T-helper 9 cell (primary cell): ENCODE measurements at places on chromosomes 11 and 22.

GRCh38 chr11:116776522-116776984, 3.8 kb upstream of the BUD13 start:
- no peak for DNase-seq

- DNase-seq: no peak
Measured at GRCh38 chr11:112156153-112156955, 7.5 kb downstream of the IL18 start.

GRCh38 chr11:88174709-88175568, at the start of gene RAB38:
Gene RAB38, minus strand, starts transcription at chr11:88175443. Its CDS starts 59 bp downstream, at chr11:88175384.
- DNase-seq: no peak

GRCh38 chr22:39419096-39419495, 19.5 kb downstream of the TAB1 start:
- no peak for DNase-seq

DNA sequence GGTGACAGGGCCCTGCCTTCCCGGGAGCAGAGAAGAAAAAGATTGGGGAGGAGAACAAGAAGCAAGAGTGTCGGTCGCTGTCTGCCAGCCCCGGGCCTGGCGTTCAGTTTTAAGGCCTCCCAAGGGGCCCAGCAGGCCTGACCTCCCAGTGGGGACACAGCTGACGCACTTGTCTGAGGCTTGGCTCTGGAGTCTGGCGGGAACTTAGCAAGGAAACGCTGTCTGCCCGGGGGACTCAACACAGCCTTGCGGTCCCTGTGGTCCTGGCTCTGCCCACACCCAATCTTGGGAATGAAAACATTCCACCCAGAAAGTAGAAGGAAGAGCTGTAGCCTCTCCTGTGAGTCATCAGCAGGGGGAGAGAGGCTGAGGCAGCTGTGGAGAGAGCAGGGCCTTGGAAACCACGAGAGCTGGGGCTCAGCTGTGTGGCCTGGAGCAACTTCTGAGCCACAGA, 54.4 kb downstream of the TRAF6 start:
- DNase-seq: no peak

DNA sequence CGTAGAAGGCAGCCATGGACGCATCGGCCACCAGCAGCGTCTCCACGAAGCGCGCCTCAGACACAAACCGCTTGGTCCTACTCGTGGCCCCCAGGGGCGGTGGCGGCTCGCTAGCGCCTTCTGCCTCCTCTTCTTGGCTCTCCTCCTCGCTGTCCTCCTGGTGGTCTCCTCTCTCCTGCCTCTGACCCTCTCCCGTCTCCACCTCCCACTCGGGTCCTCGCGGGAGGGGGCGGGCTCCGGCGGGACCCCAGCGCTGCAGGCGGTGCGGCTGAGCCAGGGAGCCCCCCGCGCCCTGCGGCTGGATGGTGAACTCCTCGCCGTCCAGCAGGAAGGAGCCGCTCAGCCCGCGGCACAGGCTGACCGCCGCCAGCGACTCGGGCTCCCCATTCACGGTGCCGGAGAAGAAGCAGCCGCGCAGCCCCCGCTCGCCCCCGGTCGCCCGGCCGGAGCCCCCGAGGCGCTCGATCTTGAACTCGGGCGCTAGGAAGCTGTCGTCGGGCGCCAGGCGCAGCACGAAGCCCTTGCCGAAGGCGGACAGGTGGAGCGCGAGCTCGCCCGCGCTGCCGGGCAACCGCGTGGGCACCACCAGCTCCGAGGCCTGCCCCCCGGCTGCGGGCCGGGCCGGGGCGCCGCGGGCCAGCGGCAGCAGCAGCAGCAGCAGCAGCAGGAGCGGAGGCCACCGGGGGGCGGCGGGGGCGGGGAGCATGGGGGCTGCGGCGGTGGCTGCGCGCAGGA, 661 bp downstream of the ADAMTS8 start:
- DNase-seq: no peak

- no peak for DNase-seq
Measured at GRCh38 chr11:109405671-109406070, 16.3 kb upstream of the C11orf87 start.

DNA sequence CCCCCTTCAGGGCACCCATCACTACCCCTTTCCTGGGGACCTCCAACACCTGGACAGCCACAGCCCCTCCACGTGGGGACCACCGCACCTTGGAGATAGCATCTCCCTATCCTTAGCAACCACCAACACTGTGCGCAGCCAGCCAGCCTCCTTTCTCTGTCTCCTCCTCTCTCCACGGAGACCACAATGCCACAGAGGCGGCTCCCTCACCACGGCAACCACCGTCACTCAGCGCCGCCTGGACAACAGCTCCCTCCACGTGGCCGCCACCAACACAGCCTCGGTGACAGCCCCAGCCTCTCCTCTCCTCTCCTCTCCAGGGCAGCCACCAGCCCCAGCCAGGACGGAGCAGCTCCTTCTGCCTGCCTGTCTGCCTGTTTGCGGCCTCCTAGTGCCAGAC, 10.5 kb downstream of the ELFN2 start:
- no peak for DNase-seq

- no peak for DNase-seq
Measured at GRCh38 chr22:38921120-38921519, 36.3 kb upstream of the APOBEC3A start.

DNA sequence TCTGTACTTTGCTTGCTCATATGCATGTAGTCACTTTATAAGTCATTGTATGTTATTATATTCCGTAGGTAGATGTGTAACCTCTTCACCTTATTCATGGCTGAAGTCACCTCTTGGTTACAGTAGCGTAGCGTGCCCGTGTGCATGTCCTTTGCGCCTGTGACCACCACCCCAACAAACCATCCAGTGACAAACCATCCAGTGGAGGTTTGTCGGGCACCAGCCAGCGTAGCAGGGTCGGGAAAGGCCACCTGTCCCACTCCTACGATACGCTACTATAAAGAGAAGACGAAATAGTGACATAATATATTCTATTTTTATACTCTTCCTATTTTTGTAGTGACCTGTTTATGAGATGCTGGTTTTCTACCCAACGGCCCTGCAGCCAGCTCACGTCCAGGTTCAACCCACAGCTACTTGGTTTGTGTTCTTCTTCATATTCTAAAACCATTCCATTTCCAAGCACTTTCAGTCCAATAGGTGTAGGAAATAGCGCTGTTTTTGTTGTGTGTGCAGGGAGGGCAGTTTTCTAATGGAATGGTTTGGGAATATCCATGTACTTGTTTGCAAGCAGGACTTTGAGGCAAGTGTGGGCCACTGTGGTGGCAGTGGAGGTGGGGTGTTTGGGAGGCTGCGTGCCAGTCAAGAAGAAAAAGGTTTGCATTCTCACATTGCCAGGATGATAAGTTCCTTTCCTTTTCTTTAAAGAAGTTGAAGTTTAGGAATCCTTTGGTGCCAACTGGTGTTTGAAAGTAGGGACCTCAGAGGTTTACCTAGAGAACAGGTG, 11.1 kb downstream of the CCND1 start:
- DNase-seq: no peak

DNA sequence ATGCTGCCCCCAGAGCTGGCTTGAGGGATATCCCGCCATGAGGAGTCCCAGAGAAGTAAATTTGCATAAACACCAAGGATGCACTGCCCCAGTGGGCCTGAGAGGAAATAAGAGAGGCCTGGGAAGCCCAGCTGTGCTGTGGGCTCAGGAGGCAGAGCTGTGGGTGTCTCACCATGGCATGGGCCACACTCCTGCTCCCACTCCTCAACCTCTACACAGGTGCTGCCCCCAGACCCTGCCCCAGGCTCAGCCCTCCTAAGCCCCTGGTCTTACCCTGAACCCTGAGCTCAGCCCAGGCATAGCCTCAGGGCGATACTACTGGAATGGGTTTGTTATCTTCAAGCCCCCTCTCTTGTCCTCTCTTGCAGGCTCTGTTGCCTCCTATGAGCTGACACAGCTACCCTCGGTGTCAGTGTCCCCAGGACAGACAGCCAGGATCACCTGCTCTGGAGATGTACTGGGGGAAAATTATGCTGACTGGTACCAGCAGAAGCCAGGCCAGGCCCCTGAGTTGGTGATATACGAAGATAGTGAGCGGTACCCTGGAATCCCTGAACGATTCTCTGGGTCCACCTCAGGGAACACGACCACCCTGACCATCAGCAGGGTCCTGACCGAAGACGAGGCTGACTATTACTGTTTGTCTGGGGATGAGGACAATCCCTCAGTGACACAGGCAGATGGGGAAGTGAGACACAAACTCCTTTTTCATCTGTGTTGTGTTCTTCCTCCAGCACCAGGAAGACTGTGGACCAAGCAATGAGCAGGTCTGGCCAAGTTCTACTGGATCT, 59.9 kb downstream of the GGTLC2 start:
- DNase-seq: no peak

DNA sequence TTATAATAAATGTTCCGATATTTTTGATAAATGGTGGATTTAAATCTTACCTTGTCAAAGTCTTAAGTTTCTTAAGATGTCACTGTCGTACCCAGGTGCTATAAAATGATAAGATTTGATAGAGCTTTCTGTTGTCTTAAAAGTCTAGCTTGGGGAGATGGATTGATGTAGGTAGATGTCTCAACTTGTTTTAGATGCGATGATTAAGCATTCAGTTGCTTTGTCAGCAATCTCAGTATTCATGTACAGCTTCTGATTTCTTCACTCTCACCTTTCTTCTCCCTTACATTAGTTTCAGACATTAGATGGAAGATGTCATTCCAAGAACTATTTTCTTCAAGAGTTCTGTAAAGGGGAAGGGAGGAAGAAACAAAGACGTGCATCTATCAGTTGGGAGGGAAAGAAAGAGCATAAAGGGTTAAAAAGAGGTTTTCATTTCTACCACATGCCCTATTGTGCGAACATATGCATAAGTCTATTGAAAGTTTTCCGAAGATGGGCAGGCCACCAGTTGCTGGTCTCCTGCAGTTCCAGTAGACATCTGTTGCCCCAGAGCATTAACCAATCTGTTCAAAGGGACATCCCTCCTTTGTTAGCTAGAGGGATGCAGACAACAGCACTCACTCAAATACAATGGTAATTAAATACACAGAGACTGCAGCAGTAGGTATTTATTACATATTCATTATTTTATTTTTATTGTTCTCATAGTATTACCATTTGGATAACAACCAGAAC, 38.4 kb downstream of the ZC3H12C start:
- DNase-seq: no peak

- no peak for DNase-seq
Measured at GRCh38 chr11:122816761-122817520, 21.4 kb upstream of the CRTAM start.
